GM04503 (cell line): ENCODE measurements at places on chromosomes 3 and 15.

DNA sequence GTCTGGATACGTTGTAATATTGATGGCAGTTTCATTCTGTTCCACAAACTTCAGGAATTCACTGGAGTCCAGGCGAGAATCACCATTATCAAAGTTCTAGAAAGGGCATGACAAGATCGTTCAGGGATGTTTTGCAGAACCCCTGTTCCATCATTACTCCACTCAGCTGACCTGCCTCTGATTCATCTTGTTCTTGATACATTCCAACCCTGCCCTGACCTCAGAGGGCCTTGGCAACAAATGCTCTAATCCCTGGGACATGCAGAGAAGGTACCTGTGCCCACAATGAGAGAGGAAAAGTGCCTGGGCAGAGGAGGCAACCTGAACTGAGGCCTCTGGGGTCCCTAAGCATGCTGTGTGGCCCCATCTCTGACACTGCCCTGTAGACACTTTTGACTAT lies 45.9 kb downstream of the FSTL1 start:
- no peak for DNase-seq

DNA sequence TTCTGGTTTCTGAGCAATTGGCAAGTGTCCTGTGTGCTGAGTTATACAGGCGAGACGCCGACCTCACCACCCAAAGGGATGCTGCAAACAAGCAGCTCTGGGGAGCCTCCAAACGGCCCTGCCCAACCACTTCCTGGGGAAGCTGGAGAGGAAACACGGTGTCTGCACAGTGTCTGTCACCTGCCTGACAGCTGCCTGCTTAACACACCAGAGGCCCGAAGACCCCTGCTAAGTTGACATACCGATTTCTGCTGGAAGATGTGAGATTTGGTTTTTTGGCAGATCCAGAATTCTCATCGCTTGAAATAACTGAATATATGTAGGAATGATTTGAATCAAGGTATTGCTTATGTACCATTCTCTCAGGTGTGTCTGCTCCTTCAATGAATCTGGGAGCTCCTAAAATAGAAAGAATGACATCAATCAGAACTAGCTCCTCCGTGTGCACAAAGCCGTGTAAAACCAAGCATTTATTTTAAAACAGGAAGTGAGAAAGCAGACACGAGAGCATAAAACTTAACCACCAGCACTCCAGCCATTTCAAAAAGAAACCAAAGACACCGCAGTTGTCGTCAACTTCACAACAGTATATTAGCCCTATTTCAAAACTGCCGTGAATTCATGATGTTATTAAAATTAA lies 27.2 kb downstream of the LRRC2 start:
- DNase-seq = peak; percentile 35

- no peak for DNase-seq
These were observed 262.0 kb upstream of the KCNH8 start for GRCh38 chr3:18886331-18886730.

- no peak for DNase-seq
These were observed 122.0 kb upstream of the ONECUT1 start for GRCh38 chr15:52912172-52912571.

DNA sequence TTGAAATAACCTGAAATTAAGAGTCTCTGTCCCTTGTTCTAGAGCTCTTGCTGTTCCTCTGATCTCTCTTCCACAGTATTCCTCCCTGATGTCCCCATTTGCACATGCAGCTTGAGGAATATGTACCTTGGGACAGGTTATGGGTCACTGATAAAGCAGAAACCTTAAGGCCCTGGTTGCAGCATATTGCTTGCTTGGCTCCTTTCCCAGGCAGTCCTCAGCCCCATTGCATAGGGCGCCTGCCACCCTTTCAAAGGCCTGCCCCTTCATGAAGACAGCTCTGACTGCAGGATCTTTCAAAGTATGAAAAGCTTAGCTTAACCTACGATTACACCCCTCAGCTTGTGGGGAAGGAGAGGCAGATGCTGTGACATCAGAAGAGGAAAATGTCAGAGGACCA lies 51.6 kb downstream of the WDR76 start:
- no peak for DNase-seq

DNA sequence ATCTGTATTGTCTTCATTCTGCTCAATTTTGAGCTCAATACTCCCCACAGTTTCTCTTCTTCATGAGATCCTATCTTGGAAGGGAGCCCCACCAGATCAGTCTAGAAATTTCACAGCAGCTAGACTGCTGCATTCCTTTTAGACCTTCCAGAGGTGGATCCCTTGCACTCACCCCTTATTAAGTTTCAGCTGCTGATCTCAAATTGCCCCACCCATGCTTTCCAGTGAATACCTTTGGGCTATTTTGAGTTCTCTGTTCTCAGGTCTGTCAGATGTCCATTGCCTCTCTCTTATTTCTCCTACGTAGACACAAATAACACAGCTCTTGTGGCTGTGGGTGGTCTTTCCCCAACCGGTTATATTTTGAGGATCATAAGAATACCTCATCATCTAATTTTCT lies 60.8 kb downstream of the GPR156 start:
- no peak for DNase-seq

- no peak for DNase-seq
These were observed 262.7 kb downstream of the FEZF2 start for GRCh38 chr3:62110443-62111225.

DNA sequence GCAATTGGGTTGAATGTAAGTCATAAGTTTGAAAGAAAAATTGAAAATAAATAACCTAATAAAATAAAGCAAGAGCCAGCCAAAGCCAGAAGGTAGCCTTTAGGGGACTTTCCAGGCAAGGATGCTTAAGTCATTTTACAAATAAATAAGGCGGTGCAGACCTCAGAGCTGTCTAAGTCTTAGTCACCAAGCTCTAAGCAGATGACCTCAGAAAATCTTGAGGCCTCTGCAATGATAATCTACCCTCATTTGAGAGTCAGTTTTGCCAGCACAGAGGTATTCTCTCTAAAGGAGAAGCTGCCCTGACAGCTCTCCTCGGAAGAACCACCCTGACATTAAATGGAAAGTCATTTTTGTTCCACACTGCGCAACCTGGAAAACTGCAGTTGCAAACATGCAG lies 113.9 kb downstream of the OXNAD1 start:
- DNase-seq = peak; percentile 19

- no peak for DNase-seq
These were observed 8.4 kb downstream of the MFGE8 start for GRCh38 chr15:88904624-88905327.

- no peak for DNase-seq
These were observed 180.8 kb downstream of the ATP10A start for GRCh38 chr15:25682340-25682739.

- DNase-seq = no peak
These were observed 93.6 kb downstream of the CDIN1 start for GRCh38 chr15:36673039-36673438.

DNA sequence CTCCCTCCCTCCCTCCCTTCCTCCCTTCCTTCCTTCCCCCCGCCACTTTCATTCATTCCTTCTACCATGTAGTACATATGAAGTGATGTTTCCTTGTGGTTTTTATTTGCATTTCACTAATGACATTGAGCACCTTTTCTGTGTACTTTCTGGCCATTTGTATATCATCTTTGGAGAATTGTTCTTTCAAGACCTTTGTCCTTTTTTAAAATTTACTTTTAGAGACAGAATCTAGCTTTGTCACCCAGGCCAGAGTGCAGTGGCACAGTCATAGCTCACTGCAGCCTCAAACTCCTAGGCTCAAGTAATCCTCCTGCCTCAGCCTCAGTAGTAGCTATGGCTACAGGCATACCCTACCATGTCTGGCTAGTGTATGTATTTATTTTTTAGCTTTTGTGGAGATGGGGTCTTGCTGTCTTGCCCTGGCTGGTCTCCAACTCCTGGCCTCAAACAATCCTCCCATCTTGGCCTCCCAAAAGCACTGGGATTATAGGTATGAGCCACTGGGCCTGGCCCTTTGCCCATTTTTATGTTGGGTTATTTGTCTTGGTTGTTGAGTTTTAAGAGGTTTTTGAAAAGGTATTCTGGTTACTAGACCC lies 42.0 kb upstream of the CTDSPL2 start:
- DNase-seq = no peak

DNA sequence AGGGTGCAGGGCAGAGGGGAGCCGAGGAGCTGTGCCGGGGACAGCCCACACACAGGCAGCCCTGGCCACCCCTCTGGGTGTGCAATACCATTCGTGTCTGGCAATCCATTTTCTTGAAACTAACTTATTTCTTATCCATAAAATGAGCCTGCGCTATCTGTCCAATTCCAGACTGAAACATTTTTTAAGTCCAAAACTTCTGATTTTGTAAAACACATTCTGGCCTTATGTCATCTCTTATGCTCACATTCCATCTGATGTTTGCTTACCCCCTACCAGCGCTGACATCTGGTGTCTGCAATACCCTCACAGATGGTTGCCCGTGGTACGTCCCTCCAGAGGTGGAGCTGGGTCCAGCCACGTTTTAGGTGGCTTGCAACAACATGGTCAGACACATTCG lies 31.8 kb downstream of the PCSK6 start:
- no peak for DNase-seq
